Epithelial cell of esophagus (primary cell): ENCODE measurements at places on chromosomes 6 and 20.

GRCh38 chr6:34227761-34228421, 8.8 kb upstream of the HMGA1 start:
- no peak for DNase-seq

DNA sequence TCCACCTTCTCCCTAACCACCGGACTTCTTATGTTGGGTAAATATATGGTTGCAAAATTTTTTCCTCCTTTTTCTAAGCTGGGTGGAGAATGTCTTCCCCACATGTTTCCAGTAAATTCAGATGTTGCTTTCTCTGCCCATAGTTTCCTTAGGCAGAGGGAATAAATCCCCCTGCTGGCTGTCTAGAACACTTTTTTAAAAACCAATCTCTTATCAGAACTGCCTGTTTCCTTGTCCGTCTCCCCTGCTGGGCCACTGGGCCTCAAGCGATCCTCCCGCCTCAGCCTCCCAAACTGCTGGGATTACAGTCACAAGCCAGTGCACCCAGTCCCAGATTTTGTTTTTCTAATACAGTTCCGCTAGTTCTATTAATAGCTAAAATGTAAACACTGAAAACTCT, 9.9 kb upstream of the WFDC2 start:
- DNase-seq, result no peak

DNA sequence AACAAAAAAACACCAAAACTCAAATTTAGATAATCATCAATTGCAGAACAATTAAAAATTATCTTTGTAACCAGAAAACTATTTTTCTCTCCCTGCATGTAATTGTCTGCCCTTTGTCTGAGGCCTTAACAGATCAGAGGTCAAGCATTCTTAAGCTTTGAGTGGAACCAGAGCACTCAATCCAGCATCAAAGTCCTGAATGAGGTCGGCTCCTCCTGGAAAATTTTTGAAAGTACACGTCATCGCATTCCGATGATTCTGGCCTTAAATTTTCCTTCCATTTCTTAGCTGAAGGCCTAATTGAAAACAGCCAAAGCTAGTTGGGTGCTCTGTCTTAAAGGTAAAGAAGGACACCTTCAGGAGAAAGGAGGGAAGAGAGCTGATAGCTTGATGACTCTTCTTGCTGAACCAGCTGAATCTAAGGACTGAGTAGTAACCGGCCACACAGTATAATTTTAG, 510.2 kb upstream of the SULF2 start:
- DNase-seq, result peak; percentile 89

- DNase-seq, result no peak
These were observed at the start of gene SFTA2 for GRCh38 chr6:30931969-30932645. SFTA2 (minus strand) TSS chr6:30932170; CDS start chr6:30932096, 74 bp downstream.

DNA sequence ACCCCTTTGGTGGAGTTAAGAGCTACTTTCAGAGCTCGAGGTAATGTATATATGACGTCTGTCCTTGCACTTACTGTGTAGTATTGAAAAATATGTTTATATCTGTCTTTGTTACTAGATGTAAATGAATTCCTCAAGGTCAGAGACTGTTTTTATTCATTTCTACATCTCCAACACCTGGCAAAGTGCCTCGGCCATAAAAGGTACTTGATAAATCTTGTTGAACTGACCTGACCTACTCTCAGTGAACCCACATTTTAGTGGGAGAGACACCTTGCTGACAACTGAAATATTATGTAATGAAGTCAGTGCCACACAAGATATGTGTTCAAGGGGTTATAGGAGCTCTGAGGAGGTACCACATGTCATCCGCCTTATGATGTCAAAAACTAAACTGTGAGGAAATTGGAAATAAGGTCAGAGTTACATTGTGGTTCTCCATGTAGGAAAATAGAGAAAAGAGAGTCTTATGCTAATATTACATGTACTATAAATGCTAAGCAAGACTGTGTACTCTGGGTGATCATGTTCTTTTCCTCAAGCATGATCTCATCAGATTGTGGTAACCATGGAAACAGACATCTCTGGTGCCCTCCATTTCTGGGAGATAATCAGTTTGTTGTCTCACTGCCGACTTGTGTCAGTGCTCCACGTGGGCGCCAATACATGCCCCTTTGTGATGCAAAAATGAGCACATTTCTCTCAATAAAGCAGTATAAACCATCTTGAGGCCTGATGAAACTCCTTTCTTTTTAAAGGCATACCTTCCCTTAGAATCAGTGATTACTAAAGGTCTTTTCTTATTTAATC, 5.7 kb upstream of the TMEM30A start:
- no peak for DNase-seq

- DNase-seq, result no peak
These were observed 20.7 kb downstream of the TFEB start for GRCh38 chr6:41714556-41715273.

DNA sequence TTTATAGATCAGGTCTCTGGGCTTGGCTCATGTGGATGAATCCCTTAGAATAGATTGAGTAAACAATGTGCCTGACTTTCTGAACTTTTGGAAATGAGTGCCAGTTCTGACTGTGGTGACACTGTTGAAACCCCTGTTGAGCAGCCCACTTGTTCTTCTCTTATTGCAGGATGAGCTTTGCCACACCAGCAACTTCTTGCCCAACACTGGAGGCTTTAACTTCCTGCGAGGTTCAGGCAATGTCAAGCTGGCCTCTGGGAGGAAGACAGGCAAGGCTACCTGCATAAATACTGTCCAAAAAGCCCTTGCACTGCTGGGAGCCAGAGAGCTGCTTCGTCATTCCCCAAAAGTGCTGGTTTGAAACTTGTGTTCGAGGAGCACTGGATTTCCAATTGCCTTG, 32.8 kb upstream of the SMIM8 start:
- DNase-seq, result no peak

GRCh38 chr6:72931325-72931887, 293.9 kb downstream of the KHDC1L start:
- no peak for DNase-seq

- DNase-seq, result no peak
These were observed 2.5 kb downstream of the MYLK4 start for GRCh38 chr6:2748183-2748582.

GRCh38 chr20:51490635-51491034, 51.9 kb downstream of the NFATC2 start:
- DNase-seq, result no peak

DNA sequence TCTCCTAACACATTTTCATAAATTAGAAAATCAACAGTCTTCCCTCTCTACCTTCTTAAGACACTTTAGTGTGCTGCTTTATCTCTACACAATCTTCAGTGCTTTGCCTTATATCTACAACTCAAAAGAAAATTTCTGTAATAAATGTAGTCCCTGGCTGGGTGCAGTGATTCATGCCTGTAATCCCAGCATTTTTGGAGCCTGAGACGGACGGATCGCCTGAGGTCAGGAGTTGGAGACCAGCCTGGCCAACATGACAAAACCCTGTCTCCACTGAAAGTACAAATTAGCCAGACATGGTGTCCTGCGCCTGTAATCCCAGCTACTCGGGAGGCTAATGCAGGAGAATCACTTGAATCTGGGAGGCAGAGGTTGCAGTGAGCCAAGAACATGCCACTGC, 9.7 kb upstream of the EDN1 start:
- DNase-seq, result peak; percentile 53

GRCh38 chr6:15255481-15255880, 9.6 kb downstream of the JARID2 start:
- DNase-seq, result no peak

DNA sequence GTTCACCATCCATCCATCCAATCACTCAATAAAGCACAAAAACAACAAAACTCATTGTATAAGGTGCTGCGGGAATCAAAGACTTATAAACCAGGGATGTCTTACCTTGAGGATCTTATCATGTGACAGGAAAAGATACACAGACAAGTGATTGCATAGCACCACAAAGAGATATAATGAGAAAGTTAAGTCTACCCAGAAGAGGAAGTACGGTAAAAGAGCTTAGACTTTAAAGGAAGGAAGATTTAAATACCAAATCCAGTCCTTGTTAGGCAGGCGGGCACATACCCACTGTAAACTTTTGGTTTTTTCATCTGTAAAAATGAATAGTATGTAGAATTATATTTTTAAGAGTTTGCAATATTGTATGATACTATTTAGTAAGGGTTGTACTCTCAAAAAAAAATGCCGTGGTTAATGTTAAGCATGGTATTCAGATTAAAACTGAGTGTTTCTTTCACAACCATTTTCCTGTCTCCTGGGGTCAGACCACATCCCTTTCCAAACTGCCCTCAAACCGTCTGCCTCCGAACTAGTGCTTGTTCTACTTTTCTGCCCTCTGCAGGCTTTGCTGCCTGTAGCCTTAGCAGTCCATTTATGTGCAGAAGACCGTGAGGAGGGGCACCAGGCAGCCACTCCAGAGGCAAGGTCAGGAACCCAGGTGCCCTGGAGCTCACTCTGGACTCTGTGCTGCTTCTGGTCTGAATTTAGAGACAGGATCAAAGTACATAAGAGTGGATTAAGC, 179.5 kb upstream of the SYNDIG1 start:
- no peak for DNase-seq

GRCh38 chr6:15365273-15365687, 119.4 kb downstream of the JARID2 start:
- DNase-seq, result peak; percentile 92

GRCh38 chr6:79584332-79584731, 46.8 kb upstream of the SH3BGRL2 start:
- no peak for DNase-seq
